ENCODE measurements at places on chromosomes 5 and 9.
A peak's percentile ranks its signal among the peaks of the same experiment; 100 is the strongest.

DNA sequence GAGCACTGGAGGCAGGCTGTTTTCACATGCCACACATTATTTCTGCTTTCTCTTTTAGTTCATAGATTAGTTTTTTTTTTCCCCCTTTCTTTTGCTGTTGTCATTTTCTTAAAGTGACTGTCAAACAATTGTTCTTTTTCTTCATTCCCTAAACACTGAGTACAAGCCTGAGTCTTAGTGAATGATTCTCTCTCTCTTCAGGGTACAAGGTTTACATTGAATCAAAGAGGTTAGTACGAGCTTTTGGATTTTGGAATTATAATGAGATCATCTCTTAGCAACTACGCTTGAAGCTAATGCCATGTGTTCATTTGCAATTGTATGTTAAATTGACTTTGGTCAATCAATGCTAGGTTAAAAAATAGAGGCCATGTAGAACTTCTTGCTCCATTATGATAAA is 125.1 kb downstream of the CMYA5 start:
- DNase-seq, result no peak

- DNase-seq, result no peak
These were observed 46.5 kb upstream of the NR5A1 start for GRCh38 chr9:124553738-124554137.

DNA sequence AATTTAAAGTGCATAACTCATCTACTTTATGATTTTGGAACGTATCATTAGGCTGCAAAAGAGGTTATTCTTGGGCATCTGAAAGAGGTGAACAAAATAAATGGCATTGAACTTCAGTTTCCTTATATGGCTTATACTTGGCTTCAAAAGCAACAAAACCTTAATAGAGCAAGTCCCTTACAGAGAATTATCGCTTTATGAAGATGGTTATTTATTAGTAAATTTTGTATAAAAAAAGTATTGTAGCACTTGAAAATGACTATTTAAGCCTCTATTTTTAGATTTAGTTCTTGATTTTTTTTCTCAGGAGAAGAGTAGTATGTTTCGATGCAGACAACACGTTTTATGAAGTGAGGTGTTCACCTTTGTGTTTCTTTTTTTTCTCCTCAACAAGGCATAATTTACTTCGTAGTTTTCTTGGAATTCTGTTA is 2.0 kb downstream of the ERBIN start:
- no peak for DNase-seq

- no peak for DNase-seq
These were observed 13.6 kb downstream of the GLRA1 start for GRCh38 chr5:151911011-151911410.

- DNase-seq, result no peak
These were observed 72.5 kb upstream of the SAP30L start for GRCh38 chr5:154373326-154373725.

DNA sequence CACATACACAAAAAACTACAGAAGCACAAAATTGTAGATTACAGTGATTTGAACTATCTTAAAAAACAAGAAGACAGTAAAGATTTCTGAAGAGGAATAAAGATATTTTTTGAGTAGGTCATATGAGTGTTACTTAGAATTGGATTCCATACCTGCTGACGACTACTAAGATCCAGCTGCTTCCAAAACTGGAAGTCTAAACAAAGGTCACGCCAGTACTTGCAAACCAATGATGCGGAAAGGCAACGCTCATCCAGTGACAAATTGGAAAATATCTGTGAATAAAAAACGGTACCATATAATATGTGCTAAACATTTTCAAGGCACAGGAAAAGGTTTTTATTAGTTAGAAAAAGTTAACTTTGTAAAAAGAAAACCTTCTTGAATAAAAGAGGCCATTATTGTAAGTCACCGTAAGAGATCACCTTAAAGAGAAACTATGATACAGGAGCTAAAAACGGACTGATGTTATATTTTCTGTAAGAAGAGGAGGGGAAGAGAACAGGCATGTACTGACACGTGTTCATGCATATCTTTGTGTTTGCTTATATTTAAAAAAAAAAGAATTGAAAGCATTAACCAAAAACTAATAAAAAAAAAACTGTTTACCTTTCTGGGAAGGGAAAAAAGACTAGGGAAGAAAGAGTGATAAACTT is 14.1 kb downstream of the FBXL17 start:
- DNase-seq, result no peak

DNA sequence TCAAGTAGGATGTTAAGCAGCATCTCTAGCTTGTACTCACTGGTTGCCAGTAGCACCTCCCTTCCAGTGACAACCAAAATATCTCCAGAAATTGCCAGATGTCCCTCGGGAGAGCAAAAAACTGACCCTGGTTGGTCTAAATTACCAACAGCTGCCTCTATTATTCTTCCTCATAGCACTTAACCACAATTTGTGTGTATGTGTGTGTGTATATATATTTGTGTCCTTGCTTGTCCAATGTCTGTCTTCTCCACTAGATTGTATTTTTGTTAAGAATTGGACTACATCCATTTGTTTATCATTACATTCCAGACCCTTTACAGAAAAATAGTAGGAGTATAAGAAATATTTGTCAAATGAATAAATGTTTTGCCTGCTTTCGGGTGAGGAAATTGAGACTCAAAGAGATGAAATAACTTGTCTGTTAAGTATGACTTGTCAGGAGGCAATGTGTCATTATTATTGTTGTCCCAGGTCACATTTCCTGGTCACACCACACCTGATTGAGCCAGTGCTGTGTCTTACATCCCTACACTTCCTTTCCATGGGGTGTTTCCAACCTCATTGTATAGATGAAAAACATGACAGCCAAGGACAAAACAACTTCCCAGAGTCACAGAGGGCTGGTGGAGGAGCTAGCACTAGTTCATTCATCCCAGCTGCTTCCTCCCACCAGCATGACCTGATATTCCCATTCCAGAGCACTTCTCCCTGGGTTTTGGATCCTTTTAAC is 11.4 kb upstream of the GRPEL2 start:
- DNase-seq, result no peak

DNA sequence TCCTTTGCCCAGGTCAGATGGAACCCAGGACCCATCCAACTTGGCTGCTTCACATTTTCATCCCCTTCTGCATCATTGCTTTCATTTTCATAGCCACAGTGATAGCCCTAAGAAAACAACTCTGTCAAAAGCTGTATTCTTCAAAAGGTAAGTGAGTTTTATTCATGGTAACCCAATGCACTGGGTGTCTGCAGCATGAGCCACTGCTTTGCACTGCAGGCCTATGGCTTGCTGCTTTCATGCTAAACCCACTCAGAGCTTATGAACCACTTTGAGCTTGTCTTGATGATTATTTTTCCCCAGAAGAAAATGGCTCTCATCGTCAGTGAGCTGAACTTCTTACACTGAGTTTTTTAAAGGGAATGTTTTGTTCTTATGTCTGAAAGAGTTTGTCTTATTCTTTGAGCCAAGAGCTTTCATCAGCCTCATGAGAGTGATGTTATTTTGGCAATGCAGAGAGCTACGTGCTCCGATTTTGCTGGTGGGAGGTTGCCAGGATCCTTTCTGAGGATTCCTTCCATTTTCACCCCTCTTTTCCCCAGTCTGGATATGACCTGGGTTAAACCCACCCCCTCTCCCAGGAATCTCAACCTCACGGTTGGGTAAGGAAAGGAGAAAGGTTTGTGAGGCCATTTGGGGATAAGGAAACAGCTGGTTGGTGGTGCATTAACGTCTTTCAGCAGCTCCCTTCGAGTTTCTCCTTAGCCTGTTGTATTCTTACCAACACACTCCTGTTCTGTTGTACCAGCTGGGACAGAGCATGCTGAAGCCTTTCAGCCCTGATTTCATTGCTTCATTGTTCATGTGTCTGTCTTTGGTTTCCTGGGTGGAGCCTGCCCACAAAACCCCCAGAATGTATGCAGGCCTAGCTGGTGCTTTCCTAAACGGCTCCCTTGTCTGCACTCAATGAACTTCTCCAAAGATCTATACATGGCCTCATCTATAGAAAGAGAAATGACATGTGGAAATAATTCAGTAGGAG is 47.6 kb downstream of the PDCD1LG2 start:
- DNase-seq, result no peak

DNA sequence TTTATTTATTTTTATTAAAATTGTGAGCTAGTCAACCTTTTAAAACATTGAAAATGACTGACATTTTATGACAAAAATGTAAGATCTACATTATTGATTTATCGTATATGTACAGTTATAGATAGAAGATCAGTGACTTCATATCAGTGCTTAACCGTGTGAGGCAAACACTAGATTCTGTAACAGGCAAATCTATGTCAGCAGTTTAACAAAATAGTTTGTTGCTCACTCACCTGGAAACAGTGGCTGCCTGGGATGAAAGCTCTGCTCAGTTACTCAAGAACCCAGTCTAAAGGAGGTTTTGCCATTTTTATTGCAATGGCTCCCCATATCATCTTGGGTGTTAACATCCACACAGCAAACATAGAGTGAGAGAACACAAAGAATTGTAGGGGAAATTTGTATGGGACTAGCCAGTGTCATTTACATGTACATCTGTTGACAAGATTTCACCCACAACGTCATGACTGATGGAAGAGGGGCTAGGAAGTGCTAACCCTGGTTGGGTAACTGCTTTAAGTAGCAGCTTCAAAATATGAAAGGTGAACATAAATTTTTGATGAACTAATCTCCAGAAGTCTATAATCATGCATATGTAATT is 49.0 kb downstream of the SGCD start:
- DNase-seq, result no peak

- DNase-seq, result no peak
These were observed 14.0 kb downstream of the FGFR4 start for GRCh38 chr5:177100714-177101121.

DNA sequence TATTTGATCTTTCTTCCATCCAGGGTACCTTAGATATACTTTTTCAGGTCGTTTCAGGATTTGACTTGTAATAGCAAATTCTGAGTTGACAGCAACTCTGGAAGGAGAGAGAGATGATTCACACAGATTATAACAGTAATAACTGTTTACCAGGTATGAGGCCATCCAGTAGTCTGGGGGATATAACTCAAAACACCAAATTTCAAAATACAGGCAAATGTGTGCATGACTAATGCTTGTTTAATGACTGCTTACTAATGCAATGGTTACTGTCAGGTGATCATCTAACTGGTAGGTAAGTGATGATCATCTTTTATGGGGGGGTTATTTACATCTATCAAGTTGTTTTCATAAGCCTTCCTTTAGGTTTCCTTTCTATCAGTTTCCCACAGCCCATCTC is 412.3 kb downstream of the MAT2B start:
- no peak for DNase-seq

DNA sequence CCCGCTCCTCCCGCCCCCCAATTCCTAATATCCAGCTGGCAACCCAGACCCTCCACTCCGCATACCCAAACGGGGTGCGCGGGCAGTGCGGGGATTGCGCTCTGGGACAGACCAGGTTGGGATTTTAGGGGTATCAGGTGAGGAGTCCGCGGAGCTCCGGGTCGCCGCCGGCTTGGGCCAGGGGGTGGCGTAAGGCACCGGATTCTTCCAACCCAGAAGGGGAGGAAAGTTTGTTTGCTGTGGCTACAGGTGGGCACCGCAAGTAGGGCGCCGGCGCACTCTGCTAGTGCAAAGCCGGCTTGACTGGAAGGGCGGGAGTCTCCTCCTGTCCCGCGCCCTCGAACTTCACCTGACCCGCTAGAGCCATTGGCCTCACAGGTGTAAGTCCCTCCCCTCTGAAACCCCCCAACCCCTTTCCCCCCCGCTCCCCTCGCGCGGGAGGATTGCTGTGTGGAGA is 709 bp downstream of the IQGAP2 start:
- DNase-seq, result peak; percentile 35

- DNase-seq, result no peak
These were observed 145.3 kb upstream of the SMARCA2 start for GRCh38 chr9:1869843-1870242.

GRCh38 chr9:125413579-125413978 is 152.0 kb downstream of the GAPVD1 start:
- no peak for DNase-seq

DNA sequence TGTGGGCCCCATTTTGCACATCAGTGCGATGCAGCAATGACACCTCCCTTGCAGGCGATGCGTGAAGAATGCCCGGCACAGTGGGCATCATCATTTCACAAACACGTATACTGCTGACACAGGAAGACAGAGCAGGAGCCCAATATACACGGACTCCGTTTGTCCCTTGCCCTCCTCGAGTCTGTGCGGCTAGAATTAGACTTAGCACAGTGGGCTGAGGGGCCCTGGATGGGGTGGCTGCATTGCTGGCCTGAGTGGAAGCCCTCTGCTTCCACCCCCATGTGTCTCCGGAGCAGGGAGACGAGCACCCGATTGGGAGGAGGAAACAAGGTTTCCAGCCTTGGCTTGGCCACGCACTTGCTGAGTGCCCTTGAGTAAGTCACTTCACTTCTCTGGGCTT is 40.8 kb downstream of the GSN start:
- DNase-seq, result no peak

DNA sequence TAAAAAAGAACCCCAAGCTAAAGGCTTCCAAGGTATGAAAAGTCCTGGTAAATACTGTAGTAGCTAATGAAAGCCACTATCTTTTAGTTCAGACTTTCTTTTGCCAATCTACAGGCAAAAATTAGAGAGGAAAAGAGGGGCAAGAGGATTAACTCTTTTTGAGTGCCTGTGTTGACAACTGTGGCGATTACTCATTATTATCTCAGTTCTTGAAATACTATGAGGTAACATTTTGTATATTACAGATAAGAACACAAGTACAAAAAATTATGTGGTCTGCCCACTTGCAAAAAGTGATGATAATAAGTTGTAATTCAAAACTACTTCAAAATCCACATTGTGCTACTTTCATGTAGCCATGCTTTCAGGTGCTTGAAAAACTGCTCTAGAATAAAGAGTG is 144.0 kb downstream of the DTWD2 start:
- DNase-seq, result no peak

DNA sequence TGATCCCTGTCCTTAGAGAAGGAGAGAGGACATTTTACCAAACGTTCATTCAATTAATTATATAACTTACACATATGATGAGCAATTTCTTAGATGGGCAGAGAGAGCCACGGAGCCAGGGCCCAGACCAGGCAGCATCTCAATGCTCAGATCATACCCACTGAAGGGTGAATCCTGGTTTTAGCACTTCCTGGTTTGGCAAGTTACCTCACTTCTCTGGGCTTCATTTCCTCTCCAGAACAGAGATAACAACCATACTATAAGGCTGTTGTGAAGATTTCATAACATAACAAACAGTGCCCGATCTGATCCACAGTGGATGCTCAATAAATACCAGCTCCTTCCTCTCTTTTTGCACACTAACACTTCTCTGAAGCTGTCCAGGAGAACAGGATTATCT is 271.1 kb downstream of the DENND1A start:
- no peak for DNase-seq
